ENCODE measurements at places on chromosomes 1 and 21.

DNA sequence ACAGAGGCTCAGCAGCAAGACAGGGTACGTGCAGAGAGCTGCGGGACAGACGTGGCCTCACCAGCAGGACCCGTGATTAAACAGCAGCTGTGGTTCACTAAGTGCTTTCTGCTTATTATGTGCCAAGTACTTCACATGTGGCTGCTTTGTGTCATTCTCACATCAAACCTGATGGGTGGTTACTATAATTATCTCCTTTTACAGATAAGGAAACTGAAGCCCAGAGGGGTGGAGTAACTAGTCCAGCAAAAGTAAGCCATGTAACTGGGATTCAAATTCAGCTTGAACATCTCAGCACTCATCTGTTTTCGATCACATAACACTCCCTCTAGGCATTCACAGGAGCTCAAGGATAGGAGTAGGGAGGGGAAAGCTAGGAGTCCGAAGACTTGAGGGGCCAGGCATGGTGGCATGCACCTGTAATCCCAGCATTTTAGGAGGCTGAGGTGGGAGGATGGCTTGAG is 50.8 kb upstream of the CLIC4 start:
- peak; percentile 89 for DNase-seq

- no peak for DNase-seq
Measured at GRCh38 chr1:228683428-228683827, 51.9 kb upstream of the RHOU start.

- DNase-seq = no peak
Measured at GRCh38 chr1:66132324-66132723, 339.6 kb downstream of the PDE4B start.

DNA sequence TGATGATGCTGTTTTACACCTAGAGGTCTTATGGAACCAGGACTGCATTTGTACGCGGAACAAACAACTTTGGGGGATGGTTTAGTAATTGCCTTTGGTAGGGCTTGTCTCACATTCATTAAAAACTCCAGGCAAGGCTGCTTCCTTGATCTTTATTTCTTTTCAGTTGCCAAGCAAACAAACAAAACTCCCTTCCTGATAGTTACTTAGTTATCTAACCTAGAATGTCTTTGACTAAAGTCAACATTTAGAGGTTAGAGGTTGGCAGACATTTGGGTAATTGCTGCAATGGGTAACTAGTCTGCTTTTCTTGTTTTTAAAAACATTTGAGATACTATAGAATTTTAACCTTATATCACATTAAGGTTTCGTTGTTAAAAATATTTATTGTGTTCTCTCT is 500.9 kb upstream of the PTBP2 start:
- no peak for DNase-seq

DNA sequence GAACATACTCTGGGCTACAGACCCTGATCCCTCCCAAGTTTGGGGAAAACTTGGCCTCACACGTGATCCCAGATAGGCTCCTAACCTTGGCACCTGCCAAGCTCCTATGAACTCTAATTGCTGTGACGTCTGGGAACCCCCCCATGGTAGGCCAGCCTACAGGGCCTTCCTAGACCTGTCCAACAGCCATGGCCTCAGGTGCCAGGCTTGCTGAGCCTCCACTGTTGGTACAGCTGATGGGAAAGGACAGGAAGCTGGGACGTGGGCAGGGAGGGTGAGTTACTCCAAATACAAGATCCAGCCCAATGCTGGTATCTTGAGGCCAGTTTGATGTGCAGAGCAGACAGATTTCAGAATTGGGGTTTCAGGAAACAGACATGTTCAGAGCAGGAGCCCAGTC is 19.1 kb downstream of the SMIM12 start:
- no peak for DNase-seq

GRCh38 chr1:110538921-110539320 is 19.9 kb upstream of the KCNA10 start:
- DNase-seq = no peak

GRCh38 chr1:91622616-91623015 is 122.0 kb downstream of the CDC7 start:
- no peak for DNase-seq

GRCh38 chr1:215128504-215128903 is 46.0 kb downstream of the KCNK2 start:
- no peak for DNase-seq

GRCh38 chr1:25462732-25463131 is 32.0 kb downstream of the MACO1 start:
- no peak for DNase-seq

- no peak for DNase-seq
Measured at GRCh38 chr1:67676946-67677345, 8.1 kb upstream of the GADD45A start.

DNA sequence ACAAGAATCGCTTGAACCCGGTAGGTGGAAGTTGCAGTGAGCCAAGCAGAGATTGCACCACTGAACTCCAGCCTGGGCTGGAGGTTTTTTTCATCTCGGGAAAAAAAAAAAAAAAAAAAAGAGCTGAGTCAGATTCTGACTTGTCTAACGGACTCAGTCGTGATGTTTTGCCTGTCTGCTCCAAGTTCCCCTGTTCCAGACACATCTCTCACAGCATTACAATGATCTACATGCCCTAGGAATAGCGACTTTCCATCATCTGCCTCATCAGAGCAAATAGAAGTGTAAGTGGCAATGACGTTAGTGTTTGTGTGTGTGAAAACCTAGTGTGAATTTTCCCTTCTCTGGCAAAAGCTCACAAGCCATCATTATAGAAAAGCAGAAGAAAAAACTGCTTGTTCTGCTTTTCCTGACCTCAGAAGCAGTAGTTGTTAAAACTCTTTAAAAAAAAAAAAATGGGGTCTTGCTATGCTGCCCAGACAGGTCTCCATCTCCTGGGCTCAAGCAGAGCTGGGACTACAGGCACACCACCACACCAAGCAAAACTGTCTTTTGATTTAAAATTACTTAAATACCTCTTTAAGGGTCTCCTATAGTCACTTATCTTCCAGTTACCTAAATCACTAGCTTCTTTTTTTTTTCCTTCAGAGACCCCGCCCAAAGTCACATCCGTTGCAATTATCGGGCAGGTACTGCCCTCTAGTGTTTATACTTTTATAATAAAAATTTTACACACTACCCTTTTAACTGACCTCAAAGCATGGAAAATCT is 37.3 kb downstream of the PLEKHO1 start:
- DNase-seq = peak; percentile 47

All from NCI-H2081 treated with DMSO at 0.1 percent for 48 hours (cell line).